ENCODE measurements at places on chromosomes 7 and 10.

GRCh38 chr10:65710306-65710705, 1215.5 kb upstream of the LRRTM3 start:
- no peak for DNase-seq

- DNase-seq: no peak
Observed at GRCh38 chr10:114335614-114336013, 68.7 kb downstream of the AFAP1L2 start.

- DNase-seq: no peak
Observed at GRCh38 chr7:34044734-34045353, 139.5 kb downstream of the BMPER start.

GRCh38 chr7:107113866-107114265, 54.9 kb upstream of the HBP1 start:
- no peak for DNase-seq

DNA sequence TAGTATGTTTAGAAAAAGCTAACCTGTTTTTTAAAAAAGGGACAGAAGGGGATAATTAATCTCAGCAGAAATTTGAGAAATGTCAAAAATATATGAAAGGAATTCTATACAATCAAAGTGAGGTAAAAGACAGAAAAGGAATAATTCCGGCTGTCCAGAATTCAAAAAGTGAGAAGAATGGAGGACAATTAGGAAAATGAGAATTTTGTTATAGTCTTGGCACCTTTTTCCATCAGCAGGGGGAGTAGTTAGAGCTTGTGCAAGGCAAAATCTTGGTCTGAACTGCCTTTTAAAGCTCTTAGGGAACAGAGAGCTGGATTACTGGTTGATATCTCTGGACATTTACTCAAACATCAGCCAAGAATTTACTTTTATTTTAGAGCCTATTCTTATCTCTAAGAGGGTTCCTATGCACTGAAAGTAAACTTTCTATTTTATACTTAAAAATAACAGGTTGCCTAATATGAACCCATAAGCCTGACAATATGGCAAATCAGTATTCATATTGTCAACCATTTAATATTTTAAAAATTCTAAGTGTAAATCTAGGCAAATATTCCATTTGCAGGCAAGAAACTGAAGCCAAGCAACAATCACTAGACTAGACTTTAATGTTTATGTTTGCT, 185.6 kb downstream of the ANK3 start:
- DNase-seq: no peak

DNA sequence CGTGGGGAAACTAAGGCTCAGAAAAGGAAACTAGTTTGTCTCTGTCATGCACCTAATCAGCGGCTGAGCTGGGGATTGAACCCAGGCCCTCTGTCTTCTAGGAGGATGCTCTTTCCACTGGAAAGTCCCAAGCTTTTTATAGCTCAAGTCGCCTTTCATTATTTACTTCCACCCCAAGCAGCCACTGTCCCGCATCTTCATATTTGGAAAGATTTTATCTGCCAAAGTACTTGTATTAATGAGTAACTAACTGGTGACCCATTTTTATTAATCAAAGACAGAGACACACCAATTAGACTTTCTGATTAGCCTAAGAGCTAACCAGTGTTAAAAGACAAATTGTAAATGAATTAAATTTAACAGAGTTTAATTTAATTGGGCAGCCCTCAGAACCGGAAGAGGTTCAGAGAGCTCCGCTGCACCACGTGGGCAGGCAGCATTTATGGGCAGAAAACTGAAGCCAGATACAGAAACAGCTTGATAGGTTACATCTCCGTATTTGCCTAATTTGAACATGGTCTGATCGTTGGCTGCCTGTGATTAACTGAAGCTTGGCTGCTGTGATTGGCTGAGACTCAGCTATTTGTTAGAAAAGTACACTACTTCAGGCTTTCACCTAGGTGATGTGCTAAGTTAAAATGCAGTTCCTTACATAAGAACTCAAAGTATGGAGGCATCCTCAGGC, 78.5 kb upstream of the PDCD4 start:
- no peak for DNase-seq

DNA sequence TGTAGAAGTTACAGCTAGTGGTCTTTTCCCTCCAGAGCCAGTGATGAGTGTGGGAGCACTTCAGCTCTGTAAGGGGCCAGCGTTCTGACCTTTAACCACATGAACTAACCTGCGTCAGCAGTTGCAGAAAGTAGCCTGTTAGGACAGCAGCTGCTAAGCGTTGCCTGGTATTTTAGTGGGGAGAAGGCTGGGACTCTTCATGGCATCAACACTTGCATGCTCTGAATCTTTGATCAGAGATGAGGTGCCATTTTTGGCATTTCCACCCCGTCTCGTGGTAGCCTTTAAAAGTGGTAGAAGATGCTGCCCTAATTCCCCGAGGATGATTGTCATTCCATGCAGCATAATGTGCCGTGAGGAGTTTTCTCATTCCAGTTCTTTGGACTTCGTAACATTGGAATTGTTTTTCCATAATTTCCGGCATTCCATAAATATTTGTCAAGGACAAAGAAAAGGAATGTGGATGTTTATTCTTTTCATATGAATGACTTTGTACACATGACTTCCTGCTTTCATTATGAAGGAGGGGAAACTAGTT, 92.2 kb downstream of the AVL9 start:
- no peak for DNase-seq

DNA sequence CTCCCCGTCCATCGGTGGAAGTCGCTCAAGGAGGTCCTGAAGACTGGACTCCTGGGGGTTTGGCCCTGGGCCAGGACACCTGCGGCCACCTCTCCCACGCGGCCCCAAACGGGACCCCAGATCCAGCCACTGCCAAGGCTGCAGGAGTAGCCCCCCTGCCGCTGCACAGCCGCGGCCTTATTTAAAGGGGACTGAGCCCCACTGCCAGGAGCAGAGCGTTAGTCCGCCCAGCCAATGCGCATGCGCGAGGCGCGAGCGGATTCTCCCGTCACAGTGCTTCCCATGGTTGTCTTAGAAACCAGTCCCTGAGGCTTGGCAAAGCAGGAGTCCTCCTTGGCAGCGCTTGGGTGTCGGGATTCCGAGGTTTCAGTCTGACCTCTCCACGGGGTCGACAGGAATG, 320.0 kb downstream of the ZNF716 start:
- no peak for DNase-seq

GRCh38 chr7:16083931-16084330, 337.4 kb downstream of the CRPPA start:
- DNase-seq: no peak

- peak; percentile 62 for DNase-seq
Observed at GRCh38 chr7:24963218-24963617, 16.8 kb downstream of the OSBPL3 start.

DNA sequence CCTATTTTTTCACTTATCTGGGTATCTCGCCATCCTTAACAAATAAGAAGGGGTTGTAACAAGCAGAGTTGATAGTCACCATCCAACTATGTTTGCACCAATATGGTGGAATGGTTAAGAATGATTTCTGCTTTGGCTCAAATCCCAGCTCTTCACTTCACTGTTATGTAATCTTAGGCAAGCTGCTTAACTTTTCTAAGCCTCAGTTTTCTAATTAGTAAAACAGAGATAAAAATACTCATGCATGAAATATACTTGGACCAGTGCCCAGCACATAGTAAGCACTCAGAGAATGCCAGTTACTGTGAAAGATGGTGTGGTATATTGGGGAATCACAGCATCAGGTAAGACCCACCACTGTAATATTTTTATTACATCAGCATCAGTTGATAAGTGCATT, 33.6 kb downstream of the ABCB1 start:
- no peak for DNase-seq

DNA sequence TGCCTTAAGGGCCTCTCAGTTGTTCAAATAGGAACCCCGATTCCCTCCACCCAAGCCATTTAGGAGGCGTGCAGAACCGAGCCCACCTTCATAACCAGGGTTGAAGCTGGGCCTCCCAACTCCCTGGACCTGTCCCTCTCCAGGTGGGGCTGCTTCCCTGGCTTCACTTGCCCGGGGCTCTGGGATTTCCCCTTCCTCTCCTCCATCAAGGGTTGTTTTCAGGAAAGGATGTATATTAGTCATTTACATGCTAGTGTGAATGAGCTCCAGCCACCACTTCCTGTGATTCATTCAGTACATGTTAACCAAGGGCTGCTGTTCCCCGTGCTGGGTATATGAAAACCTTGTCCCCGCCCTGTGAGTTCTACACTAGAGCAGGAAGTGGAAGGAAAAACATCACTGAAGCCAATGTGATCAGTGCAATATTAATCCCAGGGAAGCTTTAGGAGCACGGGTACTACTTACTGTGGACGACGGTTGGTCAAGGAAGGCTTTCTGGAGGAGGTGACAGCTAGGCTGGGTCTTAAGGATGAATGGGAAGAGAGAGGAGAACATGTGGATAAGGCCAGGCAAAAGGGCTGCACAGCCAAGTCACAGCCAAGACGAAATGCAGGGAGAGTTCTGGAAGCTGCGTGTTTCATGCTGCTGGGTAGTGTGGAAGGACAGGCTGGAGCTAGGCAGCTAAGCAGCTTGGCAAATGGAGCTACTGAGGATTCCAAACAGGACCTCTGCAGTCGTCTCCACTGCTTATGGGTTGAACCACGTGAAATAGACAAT, 150.1 kb upstream of the SHH start:
- DNase-seq: peak; percentile 39

GRCh38 chr10:92544296-92544695, 29.6 kb downstream of the IDE start:
- DNase-seq: no peak

- no peak for DNase-seq
Observed at GRCh38 chr10:27207350-27207749, 33.2 kb downstream of the ACBD5 start.

- no peak for DNase-seq
Observed at GRCh38 chr7:50713123-50713965, 69.4 kb downstream of the GRB10 start.

GRCh38 chr10:24982319-24983112, 30.1 kb upstream of the PRTFDC1 start:
- no peak for DNase-seq

DNA sequence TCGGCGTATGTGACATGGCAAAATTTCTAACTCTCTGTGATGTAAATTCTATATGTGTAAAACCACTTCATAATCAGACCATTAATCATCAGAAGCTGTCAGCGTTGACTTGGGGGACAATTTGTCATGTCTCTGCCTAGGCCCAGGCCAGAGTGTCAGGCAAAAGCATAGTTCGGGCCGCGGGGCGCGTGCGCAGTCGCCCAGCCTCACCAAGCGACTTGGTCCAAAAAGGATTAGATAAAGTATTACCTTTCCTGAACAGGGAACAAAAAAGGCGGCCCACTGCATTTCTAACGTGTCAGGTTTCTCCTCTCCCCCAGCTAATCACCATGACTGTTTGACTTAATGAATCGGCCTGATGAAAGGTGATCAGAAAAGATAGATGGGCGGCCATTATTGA, 114.2 kb downstream of the EBF3 start:
- DNase-seq: no peak

DNA sequence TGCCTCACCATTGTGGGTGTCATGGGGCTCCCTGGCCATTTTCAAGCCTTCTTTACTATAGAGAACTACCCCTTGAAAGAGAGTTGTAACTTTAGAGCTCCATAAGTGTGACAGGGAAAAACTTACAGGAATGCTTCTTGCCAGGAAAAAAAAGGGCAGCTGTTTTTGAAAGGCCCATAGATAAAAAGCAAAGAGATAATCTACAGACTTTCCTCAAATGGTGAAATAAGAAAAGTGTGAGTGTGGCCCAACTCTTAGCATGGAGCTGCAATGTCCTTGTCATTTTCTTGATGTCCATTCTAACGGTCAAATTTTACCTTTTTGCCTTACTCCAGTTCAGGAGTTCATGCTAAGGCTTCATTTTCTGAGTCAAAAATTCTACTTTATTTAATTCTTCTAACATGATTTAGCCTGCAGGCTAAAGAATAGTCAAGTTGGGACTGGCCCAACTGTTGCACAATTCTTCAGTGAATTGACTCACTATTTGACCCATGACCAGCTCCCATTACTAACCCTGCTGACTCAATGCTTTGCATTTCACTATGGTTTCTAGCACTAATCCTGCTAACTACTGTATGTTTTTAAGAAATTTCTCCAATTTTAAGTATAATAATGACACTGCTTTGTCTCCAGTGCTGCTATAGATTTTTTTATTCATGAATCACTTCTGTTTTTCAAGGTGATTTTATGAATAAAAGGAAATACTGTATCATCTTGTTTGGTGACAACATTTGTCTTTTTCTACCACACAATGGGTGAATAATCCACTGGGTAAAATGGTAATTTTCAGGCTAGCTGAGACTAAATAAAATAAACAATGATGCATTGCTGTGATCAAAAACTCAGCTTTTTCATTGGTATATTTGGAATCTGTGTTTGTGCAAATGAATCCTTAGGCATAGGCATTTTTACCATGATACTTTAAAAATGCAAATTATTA, 41.4 kb upstream of the SGCE start:
- no peak for DNase-seq

DNA sequence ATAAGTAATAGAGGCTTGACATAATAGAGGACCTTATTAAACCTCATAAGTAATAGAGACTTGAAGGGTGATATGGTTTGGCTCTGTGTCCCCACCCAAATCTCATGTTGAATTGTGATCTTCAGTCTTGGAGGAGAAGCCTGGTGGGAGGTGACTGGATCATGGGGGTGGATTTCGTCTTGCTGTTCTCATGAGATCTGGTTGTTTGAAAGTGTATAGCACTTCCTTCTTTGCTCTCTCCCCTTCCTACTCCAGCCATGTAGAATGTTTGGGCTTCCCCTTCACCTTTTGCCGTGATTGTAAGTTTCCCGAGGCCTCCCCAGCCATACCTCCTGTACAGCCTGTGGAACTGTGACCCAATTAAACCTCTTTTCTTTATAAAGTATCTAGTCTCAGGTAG, 8.6 kb downstream of the KIFBP start:
- DNase-seq: no peak

GRCh38 chr7:37110660-37111424, 337.8 kb downstream of the ELMO1 start:
- no peak for DNase-seq

DNA sequence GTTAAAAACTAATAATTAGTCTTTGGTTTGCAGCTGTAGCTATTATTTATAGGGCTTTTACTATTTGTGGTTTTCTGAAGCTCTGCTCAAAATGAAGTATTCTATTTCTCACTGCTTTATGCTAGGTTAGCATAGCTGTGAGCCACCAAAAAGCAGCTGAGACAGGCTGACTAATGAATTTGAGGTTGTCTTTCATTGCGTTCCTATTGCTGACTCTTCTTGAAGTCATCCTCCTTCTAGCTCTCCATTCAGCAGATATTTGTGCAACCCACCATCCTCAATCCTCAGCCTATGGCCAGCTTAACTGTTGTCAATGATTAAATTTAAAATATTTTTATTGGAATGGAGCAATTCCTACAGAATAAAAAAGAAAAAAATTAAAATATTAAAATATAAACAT, 2.1 kb upstream of the RALA start:
- DNase-seq: no peak

GRCh38 chr10:85786401-85786899, 580.1 kb downstream of the GRID1 start:
- no peak for DNase-seq

GRCh38 chr7:63041786-63042185, 956.9 kb upstream of the ZNF722 start:
- DNase-seq: no peak

- no peak for DNase-seq
Observed at GRCh38 chr10:4282496-4282895, 497.5 kb upstream of the KLF6 start.

GRCh38 chr10:36358736-36359135, 716.6 kb upstream of the FZD8 start:
- DNase-seq: no peak

- no peak for DNase-seq
Observed at GRCh38 chr7:125568799-125569198, 639.2 kb upstream of the POT1 start.

- DNase-seq: no peak
Observed at GRCh38 chr7:40148671-40149070, 13.9 kb downstream of the SUGCT start.
